Daoy (cell line): ENCODE measurements at places on chromosomes 6 and 20.

DNA sequence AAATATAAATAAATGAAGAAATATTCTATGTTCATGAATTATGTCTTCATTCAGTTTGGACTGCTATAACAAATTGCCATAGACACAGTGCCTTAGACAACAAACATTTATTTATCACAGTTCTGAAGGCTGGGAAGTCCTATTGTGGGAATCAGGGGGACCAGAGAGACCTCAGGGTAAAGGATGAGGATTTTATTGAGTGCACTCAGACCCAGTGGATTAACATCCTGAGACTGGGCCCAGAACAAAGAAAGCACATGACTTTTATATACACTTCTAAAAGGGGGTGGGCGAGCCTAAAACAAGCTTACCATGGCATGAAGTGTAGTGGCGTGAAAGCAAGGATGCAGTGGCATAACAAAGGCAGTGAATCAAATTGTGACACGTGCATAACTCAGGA is 26.9 kb upstream of the CBLN4 start:
- DNase-seq: no peak

DNA sequence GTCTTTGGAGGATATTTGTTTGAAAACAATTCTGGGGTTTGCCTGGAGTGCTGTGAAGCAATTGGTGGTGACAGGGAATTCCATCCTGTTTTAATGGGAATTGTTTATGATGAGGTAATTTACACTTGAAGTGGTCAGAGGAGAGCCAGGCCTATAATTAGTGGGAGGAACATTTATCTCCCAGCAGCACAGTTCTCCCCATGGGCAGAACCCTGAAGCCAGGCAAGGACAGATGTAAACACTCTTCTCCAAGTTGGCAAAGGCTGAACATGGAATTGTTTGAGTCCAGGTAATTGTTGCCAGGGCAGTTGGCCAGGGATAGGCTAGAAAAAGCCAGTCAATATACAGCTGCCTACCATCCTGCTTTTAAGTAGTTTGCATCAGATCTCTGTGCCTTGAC is 789.7 kb downstream of the FRK start:
- DNase-seq: no peak

GRCh38 chr20:49281059-49281912 is 3.4 kb upstream of the ZNFX1 start:
- DNase-seq: no peak

DNA sequence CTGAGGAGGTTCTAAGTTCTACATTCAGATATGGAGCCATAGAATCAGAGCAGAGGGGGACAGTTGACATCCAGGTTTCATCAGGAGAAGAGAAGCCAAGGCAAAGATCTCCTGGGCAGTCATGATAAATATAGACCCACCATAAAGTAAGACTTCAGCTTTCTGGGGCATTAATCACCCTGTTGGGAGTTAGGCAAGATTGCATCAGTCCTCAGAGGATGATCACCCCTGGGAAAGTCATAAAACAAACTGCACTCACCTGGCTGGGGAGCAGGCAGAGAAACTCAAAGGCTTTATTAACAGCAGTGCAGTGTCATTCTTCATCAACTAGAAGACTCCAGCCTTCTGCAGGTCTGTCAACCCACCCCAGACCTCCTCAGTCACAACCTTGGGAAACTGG is 301.3 kb upstream of the JARID2 start:
- DNase-seq: no peak

DNA sequence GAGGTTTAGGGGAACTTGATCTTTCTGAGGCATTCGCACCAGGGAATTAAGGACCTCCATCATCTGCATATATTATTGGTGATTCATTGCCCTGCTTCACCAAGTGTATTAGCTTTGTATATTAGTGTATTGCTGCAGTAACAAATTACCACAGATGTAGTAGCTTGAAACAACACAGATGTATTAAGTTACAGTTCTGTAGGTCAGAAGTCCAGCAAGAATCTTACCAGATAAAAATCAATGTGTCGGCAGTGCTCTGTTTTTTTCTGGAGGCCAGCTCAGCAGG is 65.8 kb downstream of the HMGN3 start:
- DNase-seq: no peak

DNA sequence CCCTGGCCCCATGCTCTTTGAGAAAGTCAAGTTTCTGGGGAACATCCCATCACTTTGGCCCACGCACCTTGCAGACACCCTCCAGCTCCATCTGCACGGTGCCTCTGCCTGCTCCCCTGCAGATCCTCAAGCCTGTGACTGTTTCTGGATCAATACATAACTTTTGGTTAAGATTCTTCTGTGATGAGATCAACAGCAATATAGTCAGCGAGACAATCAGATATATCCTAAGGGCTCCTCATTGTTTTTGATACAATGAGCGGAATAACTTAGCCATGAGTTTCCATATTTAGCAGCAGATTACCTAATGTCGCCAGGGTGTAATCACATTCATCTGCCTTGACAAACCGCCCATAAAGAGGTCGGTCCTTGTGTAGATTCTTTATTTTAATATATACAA is 109.3 kb upstream of the MTHFD1L start:
- DNase-seq: peak; percentile 21

- no peak for DNase-seq
Observed at GRCh38 chr6:73388433-73388799, 6.2 kb upstream of the DDX43 start.

GRCh38 chr20:35116258-35116657 is 23.7 kb upstream of the TRPC4AP start:
- no peak for DNase-seq

- no peak for DNase-seq
Observed at GRCh38 chr6:76706631-76707030, 634.2 kb upstream of the IMPG1 start.
